Mucosa of gallbladder (tissue), 1 donor: ENCODE measurements at places on chromosomes 7 and 10.

- no peak for DNase-seq
These were observed 78.6 kb downstream of the NRF1 start for GRCh38 chr7:129689995-129690581.

- no peak for DNase-seq
These were observed 2.2 kb downstream of the MRPS17 start for GRCh38 chr7:55953707-55954475.

DNA sequence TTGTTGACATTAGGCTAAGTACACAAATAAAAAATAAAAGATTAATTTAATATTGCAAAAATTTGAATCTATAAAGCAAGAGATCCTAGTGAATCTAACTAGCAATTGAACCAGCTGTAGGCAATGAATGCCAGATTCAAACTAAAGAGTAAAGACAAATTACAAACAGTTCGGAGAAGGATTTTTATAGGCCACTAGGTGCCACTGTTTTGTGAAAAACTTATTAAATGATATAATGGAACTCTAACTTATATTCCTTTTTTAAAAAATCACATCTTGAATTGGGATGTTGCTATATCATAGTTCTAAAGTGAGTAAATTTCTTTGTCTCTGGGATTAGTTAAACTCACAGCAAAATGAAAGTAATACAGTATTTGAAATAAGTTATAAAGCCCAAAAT lies 39.1 kb upstream of the GNAI1 start:
- DNase-seq = no peak

GRCh38 chr7:101386558-101387231 lies 24.0 kb downstream of the COL26A1 start:
- DNase-seq = no peak

DNA sequence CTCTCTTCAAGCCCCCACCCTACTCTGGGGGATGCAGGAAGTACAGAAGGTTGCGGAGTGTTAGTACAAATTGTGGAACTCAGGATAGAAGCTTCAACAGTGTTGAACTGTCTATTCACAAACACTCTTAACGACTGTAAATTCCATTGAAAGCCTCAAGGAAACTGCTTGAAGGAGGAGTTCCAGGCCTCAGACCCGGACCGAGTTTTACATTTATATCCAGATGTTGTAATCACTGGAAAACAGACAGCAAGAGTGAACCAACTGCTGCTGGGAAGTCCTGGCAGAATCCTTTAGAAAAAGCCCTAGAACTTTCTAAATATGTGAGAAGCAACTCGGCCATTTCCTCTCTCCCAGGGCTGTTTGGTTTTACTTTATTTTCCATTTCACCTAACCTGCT lies 84.1 kb upstream of the LRRC18 start:
- no peak for DNase-seq

GRCh38 chr7:26052706-26053105 lies 99.3 kb upstream of the NFE2L3 start:
- DNase-seq = no peak
